A549 (cell line): ENCODE measurements at places on chromosomes 2 and 18.

- DNase-seq, result no peak
These were observed 21.5 kb upstream of the TFPI start for GRCh38 chr2:187575751-187576067.

- DNase-seq, result no peak
These were observed 103.1 kb upstream of the ARHGAP28 start for GRCh38 chr18:6626457-6626856.

DNA sequence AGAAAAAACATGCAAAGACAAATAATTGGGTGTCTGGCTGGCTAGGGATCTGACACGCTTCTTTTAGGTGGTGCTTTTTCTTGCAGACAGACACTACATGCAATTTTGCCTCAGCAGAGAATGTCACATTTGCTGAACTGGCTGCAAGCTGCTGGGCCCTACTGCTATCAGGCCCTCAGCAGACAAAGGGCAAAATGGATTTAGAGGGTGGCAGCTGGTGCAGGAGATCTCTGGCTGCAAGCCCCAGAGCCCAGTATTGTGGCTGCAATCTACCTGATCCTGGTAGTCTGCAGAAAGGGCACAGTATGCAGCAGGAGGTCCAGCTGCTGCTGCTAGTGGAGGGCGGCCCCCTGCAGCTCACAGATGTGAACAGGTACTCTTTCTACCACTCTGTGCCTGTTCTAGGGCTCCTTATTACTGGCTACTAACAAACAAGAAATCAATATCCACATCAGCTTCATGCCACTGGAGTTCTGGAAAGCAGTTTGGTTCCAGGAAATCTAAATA lies 796.7 kb upstream of the CELF4 start:
- no peak for DNase-seq

DNA sequence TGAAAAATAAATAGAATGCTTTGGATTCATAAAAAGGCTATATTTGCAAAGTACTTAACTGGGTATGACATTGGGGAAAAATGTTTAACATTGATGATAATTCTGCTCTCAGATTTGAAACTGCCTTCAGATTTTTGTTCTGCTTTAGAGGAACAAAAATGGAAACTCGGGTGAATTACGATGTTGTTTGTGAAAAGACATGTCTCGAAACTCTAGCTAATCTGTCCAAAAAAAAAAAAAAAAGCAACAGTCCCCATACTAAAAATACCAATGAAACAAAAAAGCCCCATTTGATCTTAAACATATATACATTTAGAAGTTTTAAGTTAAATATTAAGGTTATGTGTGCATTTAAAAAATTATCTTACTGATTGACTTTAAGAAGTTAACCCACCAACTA lies 3.0 kb downstream of the ZDBF2 start:
- DNase-seq, result no peak
